RPMI7951 (cell line): ENCODE measurements at places on chromosomes 1 and 21. TPM values are rescaled to one million over a fixed set of nuclear protein-coding genes. Genes with fewer than 3 reads are reported as not detected.

RNU5D-1 gene
- not detected in 2 replicates for total RNA-seq

DMBX1 gene
- not detected in 2 replicates for total RNA-seq

PATJ gene
- 6.1 and 6.9 TPM in 2 replicates for total RNA-seq

DNA sequence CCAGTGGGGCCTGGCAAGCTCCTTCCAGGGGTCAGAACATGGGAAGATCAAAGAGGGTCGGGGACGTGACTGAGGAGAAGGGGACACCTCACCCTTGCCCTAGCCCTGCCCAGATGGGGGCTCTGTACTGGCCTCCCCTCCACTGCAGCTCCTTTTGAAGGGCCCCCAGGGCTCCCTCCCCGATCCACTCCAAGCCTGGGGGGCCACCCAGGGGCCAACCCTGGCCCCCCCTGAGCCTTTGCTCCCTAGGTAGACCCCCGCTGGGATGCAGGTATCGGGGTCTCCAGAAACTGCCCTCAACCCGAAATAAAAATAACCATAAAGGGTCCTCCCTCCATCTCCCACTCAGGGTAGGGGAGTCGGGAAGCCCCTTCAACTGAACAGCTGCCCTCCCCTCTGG lies 37.4 kb upstream of the FAM131C start:
- DNase-seq, result no peak

MROH7 gene
- not detected in 2 replicates for total RNA-seq

OR2AJ1 gene
- total RNA-seq, result not detected in 2 replicates

ITLN2 gene
- not detected in 2 replicates for total RNA-seq

PLPPR5 gene
- total RNA-seq, result 0.20 and 0.24 TPM in 2 replicates

GRCh38 chr1:173422456-173422976 lies 54.6 kb upstream of the PRDX6 start:
- DNase-seq, result no peak

PGLYRP4 gene
- total RNA-seq, result not detected in 2 replicates

C2CD2 gene
- 18.5 and 18.8 TPM in 2 replicates for total RNA-seq

DNA sequence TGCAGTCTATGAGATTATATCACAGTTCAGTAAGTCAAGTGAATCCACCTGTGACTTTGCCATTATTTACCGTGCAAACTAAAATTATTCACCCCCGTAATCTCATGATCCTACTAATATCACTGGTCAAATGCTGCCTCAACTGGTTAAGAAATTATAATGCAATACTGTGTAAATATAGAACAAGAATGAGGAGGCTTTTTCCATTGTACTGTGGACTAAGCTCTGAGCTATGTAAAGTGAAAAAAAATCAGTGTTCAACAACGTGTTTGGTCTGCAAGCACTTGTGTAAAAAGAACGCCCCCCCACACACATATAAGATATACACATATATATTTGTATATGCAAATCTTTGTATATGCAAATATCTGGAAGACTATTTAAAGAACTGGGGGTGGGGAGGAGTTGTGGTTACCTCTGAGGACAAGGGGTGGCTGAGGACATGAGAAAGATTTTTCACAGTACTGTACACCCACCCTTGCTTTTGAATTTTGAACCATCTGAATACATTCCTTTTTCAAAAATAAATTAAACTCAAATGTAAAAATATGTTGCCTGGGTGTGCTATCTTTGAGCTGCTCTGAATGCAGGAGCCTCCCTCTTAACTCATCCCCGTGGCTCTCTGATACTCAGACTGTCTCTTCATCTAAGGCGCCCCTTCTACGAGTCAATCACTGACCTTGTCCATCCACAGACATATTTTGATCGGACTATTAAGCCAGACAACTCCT lies 57.0 kb downstream of the PTP4A2 start:
- no peak for DNase-seq

DNA sequence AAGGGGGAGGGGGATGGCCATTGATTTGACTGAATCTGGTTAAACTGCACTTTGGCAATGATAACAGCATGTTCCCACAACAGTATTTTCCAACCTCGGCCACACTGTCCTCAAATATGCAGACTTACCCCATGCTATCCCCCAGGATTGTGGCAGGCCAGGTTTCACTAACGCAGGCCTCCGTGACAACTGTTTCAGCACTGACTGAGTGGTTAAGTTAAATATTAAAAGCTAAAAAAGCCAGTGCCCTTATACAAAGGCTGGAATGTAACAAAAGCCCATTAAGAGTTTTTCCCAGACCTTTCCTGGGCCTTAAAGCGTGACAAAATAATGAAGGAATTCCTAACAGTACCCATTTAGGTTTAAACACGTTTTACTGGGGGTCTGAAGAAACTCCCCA lies 202.9 kb downstream of the USP25 start:
- DNase-seq, result no peak

DNA sequence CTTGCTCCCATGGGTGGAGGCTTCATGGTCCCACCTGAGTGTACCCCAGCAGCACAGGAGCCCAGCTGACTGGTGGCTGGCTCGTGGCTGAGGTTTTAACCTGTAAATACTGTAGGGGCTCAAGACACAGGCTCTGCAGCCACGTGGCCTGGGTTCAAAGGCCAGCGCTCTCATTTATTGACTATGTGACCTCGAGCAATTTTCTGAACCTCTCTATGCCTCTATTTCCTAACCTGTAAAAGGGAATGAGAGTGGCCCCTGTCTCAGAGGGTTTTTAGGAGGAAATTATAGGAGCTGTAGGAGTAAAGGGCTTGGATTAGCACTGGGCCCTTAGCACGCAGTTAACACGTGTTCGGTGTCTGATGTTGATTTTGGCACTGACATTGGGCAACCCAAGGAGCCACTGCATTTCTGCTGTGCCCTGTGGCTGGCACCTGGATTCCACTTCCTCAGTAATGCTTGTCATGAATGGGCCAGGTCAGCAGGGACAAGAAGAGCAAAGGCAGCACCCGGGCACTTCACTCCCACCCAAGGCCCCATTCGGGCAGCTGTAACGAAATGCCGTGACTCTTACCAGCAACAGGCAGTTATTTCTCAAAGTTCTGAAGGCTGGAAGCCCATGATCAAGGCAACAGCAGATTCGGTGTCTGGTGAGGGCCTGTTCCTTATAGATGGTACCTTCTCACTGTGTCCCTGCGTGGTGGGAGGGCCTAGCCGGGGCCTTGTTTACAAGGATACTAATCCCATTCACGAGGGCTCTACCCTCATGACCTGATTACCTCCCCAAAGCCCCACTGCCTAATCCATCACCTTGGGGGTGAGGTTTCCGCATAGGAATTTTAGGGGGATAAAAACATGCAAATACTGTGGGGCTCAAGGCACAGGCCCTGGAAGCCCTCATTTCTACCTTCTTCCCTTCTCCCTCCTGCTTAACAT lies 25.2 kb downstream of the ARHGEF10L start:
- no peak for DNase-seq

GRCh38 chr1:162091681-162092524 lies 22.4 kb downstream of the NOS1AP start:
- DNase-seq, result no peak

TMCO4 gene
- 7.9 and 13.2 TPM in 2 replicates for total RNA-seq

GRCh38 chr1:67346982-67347381 lies 39.3 kb downstream of the IL12RB2 start:
- DNase-seq, result no peak

DNA sequence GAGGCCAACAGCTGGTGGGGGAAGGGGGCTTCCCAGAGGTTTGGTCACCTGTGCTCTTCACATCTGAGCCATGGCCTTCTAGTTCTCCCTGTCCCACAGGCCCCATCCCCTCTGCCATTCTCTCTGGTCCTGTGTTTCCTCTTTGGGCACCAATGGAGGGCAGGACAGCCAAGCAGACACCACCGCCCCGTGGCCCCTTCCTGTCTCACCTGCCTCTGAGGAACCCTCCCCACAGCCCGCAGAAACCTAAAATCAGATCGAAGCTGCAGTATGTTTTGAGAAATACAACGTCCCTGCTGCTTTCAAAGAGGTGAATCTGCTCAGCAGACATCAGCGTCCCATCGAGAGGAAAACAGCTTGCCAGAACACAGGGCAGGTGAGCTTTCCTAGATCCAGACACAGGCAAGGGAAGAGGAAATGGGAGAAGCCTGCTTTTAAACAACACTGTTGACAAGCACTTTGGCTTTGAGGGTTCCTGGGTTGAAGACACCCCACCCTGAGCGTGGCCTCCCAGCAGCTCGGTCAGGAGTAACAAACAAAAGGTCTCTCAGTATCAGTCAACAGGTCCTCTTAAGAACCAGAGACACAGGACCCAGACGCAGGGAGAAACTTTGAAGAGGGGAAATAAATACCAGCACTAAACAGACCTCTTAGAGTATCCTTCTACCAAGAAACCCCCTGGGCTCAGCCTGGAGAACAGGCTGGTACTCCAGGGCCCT lies 2.3 kb downstream of the PANK4 start:
- DNase-seq, result no peak

- peak; percentile 93 for DNase-seq
Observed at GRCh38 chr1:6330410-6330911, 63.1 kb downstream of the ACOT7 start.

DNA sequence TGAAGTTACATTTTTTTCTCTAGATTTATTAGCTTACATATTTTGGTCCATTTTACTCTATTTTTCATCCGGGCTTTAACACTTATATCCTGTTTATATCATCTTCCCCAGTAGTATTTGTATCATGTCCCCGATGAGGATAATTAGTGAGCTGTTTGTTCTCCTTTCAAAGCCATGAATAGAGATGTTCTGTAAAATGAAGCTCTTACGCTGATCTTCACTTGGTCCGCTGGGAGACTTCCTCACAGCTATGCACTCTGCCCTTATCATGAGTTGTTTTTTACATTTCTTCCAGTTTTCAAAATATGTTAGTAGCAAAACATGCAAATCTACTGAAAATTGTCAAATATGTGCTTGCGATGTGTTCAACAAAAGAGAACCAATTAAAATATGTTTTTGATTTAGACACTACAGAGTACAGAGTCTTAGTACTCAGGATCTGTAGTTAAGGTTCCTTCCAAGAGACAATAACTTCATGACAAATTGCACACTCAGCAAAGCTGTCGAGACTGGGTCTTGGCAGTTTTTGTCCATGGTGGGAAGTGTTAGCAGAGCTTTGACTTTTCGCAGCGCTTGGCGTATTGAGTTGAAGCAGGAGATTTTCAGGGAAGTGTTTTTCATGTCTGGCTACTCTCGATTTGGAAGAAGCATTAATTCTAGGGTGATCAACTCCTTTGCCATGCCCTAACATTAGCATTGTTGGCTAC lies 292.0 kb upstream of the ADAMTS5 start:
- DNase-seq, result no peak
